ENCODE measurements at places on chromosomes 16 and 17.
A peak's percentile ranks its signal among the peaks of the same experiment; 100 is the strongest.

- DNase-seq, result no peak
Observed at GRCh38 chr17:80941743-80942422, 49.8 kb upstream of the CHMP6 start.

DNA sequence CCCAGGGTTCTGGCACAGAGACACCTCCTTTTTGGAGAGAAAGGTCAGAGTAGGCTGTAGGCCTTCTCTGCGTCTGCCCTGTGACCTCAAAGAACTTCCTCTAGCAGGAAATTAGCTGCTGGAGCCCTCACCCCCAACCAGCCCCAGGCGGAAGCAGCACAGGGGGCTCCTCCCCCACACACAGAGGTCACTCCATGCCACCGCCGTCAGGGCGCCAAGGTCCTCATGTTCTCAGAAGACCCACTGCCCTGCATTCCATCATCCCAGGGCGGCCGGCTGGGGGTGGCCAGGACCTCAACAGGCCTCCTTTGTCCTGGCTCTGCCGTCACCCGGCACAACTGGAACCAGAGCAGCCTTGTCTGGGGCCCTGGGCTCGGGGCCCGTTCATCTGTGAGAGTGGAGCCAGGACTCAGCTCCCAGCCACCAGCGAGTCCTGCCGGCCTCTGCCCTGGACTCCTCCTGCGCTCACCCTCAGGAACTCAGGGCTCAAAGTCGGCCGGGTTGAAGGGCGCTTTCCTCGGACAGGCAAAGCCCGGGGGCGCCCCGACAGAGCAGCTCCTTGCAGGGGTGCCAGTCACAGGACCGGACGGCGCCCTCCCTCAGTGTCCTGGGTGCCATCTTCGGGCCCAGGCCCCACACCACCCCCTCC is 1.2 kb downstream of the TMC6 start:
- no peak for DNase-seq

DNA sequence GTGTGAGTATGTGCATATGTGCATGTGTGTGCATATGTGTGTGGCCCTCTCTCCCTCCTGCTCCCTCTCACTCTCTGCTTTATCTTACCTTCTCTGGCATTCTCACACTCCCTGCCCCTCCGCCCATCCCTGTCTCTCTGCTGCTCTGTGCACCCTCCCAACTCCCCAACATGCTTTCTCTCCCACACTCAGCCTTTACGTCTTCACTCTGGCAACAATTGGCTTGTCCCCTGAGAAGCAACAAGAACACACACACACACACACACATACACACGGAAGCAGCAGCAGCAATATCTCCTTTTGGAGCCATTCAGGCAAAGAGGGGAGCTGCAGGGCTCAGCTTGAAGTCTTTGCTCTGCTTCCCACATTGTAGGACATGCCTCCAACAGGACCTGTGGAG is 27.8 kb downstream of the PITPNM3 start:
- no peak for DNase-seq

- no peak for DNase-seq
Observed at GRCh38 chr16:31888735-31889134, 15.1 kb downstream of the ZNF267 start.

- no peak for DNase-seq
Observed at GRCh38 chr17:61970030-61970429, 42.2 kb upstream of the INTS2 start.

- no peak for DNase-seq
Observed at GRCh38 chr16:79874391-79874790, 273.9 kb upstream of the MAF start.

DNA sequence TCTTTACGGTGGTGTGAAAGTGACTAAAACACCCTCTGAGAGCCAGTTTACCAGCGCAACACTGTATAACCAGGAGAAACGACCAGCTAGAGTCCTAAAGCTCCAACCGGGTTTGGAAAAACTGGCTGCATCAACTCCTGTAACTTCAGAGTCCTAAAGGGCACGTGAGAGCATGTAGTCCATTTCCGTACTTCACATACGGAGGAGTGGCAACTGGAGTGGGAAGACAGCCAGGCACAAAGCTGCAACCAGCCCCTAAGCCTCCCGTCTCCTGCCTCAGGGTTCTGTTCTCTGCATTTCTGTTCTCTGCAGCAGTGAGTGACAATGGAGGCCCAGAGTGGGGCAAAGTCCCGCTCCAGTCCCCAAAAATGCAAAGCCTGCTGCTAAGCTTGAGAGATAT is 19.2 kb downstream of the TEKT1 start:
- DNase-seq, result no peak

DNA sequence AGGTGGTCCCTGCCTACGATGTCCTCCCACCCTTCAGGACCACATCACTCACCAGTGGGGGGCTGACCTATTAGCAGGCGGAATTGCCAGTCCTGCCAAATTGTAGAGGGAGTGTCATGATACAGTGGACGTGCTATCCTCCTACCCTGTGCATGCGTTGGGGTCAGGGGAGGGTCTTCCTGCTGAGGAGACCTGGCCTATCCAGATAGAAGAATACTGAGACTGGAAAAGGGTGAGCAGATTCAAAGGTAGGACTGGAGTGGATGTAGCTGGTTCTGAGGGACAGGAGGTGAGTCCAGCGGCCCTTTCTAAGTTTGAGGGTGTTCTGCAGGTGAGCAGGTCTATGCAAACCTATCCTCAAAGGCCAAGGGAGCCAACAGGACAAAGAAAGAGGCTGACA is 8.0 kb downstream of the PRSS41 start:
- no peak for DNase-seq

GRCh38 chr17:42979511-42980273 is at the start of gene PTGES3L:
PTGES3L (minus strand) TSS chr17:42980080; CDS start chr17:42980053, 27 bp downstream.
- no peak for DNase-seq

GRCh38 chr17:49572226-49572625 is 3.4 kb upstream of the NXPH3 start:
- DNase-seq, result no peak

DNA sequence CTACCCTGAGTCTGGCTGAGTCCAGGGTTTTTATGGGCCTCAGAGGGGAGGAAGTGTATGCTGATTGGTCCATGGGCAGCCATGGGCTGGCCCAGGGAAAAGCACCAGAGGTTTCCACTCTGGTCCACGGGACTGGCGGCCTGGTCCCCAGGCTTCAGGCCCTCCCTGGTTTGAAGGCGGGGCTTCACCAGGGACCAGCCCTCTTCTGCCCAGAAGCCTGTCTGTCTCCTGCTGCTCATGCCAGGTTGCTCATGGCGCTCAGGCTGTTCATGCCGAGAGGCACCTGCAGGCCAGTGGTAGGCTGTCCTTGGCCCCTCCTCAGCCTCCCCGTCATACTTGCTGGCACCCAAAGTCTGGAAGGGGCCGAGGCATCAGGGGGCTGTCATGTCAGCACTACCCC is 45.0 kb upstream of the CLEC19A start:
- DNase-seq, result no peak

DNA sequence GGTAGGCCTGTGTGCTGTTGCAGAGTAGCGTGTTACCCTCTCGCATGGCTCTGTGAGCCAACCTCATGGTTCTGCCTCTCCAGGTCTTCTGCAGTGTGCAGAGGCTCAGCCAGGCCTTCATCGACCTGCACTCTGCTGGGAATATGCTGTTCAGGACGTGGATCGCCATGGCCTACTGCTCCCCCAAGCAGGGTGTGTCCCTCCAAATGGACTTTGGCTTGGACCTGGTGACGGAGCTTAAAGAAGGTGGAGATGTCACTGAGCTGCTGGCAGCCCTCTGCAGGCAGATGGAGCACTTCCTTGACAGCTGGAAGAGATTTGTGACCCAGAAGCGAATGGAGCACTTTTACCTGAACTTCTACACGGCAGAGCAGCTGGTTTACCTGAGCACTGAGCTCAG is 75.8 kb upstream of the ENDOV start:
- no peak for DNase-seq

GRCh38 chr16:69711115-69711740 is 15.1 kb downstream of the NQO1 start:
- DNase-seq, result no peak

- no peak for DNase-seq
Observed at GRCh38 chr17:12510535-12510934, 155.2 kb upstream of the MYOCD start.

DNA sequence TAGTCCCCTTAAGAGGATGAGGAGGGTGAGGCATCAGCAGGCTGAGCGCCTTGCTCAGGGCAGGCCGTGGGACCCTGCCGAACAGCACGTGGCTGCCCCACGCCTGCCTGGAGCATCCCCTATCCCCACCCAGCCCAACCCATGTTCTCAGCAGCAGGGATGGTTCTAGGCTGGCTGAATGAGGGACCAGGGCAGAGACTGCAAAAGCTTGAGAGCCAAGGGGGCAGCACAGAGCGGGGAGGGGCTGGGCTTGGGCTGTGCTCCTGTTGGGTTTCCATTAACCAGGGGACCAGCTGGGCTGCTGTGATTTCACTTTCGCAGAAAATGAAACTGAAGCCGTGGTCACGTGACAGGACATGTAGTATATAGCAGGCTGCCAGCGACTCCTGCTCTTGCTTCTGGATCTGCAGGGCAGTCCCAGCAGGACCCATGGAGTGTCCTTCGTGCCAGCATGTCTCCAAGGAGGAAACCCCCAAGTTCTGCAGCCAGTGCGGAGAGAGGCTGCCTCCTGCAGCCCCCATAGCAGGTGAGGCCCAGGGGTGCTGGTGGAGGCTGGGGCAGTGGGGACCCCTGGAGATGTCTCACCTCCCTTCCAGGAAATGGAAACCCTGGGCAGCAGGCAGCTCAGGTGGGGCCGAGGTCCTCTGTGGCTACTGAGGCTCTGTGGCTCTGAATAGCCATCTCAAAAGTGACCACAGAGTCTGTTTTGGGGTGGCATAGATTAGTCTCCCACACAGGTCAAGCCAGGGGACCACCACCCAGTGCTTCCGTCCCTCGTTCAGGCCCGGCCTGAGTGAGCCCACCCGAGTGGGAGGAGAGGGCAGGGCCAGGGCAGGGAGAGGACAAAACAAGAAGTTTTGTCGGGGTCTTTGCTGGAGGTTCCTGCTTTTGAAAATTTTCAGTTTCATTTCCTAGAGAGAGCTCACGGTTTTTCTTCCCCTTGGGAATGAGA is 2.9 kb downstream of the RNF213 start:
- peak; percentile 65 for DNase-seq

- no peak for DNase-seq
Observed at GRCh38 chr16:47493381-47494337, 32.5 kb downstream of the PHKB start.

DNA sequence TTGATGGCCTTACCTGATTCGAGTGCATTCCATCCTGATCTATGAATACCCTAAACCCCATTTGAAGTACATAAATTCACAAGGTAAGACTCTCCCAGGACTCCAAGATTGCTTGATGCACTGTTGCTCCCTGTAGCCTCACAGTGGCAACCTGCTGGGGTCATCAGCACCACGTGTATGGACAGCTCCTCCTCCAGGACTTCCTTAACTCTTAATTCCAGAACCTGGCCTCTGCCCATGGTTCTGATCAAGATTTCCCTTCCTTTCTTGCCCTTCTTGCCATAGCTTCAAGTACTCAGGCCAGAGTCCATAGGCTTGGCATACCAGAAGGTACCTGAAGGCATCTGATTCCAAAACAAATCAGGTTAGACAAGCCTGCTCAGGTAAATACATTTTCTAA is 34.0 kb upstream of the NLK start:
- DNase-seq, result no peak

Measured in stimulated activated CD4-positive, alpha-beta T cell treated with anti-CD3 and anti-CD28 coated beads, TNF-alpha, amount 100 ng/mL, for 1 hour (primary cell).